Activated naive CD4-positive, alpha-beta T cell treated with anti-CD3 and anti-CD28 coated beads for 36 hours (primary cell): ENCODE measurements at places on chromosomes 2 and 18. TPM values are rescaled to one million over a fixed set of nuclear protein-coding genes. Genes with fewer than 3 reads are reported as not detected.

GDF7 gene
- total RNA-seq: not detected

ZBTB7C gene
- not detected for total RNA-seq

SERPINB13 gene
- total RNA-seq: not detected

EIF2B4 gene
- total RNA-seq: 25.2 TPM
